Right lung (tissue), 10 donors: ENCODE measurements at places on chromosomes 5 and 9. TPM values are rescaled to one million over a fixed set of nuclear protein-coding genes. Genes with fewer than 3 reads are reported as not detected.

Gene MYOZ3
- polyA plus RNA-seq, result 9.8 TPM

Gene IL5
- polyA plus RNA-seq, result not detected

Gene QRFP
- 0.37 TPM for polyA plus RNA-seq

Gene WHRN
- polyA plus RNA-seq, result 15.4 TPM

Gene PCDHB14
- 9.3 TPM for polyA plus RNA-seq
